Bronchial epithelial cell (primary cell): ENCODE measurements at places on chromosomes 13 and 19. TPM values are rescaled to one million over a fixed set of nuclear protein-coding genes. Genes with fewer than 3 reads are reported as not detected.

GNA15 gene
- total RNA-seq, result 85.0 and 106 TPM in 2 replicates

DNA sequence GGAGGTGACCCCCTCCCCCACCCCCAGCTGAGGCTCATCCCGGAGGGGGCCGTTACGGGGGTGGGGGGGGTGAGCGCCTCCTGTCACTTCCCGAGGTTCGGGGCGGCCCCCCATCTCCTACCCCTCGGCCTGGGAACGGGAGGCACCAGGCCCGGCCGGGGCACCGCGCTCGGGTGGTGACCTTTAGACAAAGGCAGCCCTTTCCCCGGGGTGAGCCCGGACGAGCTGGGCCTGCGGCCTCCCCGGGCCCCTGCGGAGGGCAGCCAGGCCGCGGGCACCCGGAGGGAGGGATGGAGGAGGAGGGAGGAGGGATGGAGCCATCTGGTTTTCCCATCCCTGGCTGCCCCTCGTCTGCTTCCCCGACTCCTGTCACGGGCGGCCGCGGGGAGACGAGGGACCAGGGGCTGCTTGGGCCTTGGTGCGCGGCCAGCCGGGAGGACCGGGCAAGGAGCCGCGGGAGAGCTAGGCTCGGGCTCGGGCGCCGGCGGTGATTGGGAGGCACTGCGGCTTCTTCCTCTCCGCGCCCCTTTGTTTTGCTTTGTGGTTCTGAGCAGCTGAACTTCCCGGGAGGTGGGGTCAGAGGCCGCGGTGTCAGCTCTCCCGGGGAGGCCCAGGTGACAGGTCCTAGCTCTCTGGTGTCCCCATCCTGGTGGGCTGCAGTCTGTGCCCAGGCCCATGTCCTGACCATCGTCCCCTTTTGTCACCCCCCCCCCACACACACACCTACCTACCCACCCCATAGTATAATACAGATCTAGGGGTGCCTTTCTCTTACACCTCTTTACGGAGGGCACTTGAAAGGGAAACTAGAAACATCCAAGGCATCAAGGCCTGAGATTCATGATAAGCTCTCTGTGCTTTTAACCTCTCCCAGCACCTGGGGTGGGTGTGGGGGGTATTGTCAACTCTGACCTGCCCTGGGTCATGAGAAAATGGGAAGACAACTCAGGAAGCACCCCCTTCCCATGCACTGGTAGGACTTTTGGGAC, 1.3 kb downstream of the BICRA start:
- DNase-seq, result no peak

DNA sequence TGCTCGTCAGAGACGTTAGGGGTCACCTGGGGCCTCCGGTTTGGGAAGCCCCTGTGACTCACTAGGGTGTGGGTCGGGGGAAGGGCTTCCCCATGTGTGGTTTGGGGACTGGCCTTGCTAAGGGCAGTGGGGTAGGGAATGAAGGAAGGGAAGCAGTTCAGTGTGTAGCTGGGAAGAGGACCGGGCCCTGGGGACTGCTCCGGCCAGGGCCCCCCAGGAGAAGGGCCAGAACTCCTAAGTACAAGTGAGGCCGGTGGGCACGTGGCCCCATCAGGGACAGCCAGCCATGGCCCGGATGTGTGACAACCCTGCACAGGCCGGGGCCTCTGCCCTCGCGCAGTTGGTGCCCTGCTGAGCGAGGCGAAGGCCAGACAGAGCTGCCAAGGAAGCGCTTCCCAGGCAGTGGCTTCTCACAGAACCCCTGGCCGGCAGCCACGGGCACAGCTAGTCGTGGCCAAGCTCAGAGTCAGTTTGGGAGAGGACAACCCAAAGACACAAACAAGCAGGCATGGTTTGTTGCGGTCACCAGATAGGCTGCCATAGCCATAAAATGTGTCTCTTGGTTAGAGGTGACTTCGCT, 25.7 kb downstream of the TEX29 start:
- DNase-seq, result no peak

DNA sequence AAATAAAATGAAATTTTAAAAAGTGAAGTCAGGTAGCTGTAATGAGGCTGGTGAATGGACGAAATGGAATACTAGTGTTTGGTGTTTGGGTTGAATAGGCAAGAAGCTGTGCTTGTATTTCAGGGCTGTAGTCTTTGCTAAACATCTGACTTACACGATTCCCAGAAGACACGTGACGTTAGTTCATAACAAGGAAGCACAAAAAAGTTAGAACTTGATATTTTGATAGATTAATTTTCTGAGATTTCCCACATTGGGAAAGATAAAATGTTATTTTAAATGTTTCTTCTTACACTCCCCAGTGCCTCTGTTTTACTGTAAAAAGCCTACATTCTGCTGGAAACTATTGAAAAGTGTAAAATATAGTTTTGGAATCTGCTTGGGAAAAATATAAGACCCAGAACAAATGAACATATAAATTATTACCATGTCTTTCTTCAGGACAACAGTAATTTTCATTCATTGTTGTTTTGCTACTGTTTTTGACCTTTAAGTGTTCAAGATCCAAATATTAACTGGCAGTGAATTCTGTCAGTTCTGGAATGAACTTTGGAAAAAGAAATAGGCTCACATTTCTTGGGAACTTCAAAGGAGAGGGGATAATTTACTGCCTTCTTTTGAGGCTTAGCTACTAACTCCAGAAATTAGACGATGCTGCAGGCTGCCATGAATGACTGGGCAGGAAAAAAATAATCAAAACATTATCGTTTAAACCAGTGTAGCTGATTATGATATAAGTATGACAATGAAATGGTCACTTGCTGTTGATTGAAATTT, 241.3 kb downstream of the SLITRK6 start:
- DNase-seq, result no peak

LIPE gene
- 7.6 and 8.6 TPM in 2 replicates for total RNA-seq

GRCh38 chr19:43533546-43534304, 737 bp downstream of the ZNF575 start:
- DNase-seq, result peak; percentile 98
